ENCODE measurements at places on chromosomes 12 and 14.

DNA sequence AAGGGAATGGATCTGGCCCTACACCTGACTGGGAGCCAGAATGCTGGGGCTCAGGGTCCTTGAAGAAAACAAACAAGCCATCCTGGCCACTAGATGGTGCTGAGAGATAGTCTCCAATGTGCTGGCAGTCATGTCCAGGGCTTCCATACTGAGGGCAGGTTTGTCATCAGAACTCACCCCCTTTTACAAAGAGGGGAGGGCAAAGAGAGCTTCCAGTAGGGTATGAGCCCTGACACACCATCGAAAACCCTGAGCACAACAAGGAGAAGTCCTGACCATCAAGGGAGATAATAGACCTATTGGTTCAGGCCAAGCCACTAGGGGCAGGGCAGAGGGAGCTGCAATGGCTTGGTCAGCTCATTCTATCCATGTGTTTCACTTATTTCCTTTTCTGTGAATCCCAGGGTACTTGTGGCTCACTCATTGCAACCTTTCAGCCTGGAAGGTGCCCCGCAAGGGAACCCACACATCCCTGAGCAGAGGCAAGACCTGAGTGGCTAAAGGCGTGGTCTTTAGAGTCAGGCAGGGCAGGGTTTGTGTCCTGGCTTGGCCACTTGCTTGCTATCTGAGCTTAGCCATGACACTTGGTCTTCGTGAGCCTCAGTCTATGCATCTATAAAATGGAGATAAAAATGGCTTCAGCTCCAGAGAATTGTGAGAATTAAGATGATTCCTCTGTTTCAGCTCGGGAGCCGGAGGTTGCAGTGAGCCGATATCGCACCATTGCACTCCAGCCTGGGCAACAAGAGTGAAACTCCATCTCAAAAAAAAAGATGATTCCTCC lies 6.2 kb upstream of the PLEKHH1 start:
- no peak for DNase-seq

GRCh38 chr12:21988619-21989018 lies 47.4 kb upstream of the ABCC9 start:
- no peak for DNase-seq

- DNase-seq = no peak
Measured at GRCh38 chr12:31234955-31235867, 90.7 kb downstream of the SINHCAF start.

DNA sequence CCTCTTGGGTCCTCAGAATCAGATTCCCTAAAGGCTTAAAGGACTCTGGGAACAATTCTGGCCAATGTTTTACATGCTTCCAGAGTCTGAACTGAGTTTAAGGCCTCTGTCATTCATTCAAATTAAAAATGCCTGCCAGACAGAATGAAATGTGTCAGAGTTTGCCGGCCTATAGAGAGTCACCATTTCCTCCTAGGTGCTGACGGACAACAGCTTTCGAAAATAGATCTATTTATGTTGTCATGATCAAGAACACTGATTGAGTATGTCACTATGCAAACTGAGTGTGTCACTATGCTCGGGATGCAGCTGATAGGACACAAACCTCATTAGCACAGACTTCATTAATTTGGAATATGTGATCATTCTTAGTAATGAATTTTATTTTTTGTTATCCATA lies 151.4 kb upstream of the TMCC3 start:
- DNase-seq = no peak

GRCh38 chr14:66293533-66294105 lies 192.6 kb upstream of the CCDC196 start:
- no peak for DNase-seq

DNA sequence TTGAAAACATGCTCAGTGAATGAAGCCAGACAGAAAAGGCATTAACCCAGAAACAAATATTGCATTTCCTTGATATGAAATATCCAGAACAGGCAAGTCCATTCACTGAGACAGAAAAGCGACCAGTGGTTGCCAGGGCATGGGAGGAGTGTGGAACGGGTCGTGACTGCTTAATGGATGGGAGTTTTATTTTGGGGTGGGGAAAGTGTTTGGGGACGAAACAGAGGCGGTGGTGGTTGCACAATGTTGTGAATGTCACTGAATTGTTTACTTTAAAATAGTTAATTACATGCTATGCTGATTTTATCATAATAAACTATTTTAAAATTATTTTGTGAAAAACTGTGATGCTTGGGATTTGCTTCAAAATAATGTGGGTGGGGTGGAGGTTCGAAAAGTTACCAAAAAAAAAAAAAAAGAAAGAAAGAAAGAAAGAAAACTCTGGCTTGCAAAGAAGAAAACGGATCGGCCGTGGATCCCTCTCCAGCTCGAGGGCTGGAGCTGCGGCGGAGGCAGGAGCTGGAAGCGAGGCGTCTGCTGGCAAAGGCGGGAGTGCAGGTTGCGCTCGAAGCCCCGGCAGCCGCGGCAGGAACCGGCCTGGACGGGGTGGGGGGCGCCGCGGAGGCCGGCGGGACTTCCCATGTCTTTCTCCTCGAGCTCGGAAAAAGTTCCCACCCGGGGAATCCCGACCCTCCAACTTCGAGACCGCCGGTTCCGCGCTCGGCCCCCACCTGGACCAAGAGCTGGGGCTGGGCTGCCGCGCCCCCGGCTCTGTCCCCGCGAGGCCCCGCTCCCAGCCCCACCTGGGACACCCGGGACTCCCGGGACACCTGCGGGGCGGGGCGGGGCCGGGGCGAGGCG lies 524 bp upstream of the P2RX2 start:
- no peak for DNase-seq

GRCh38 chr14:57725399-57726077 lies 140.4 kb downstream of the SLC35F4 start:
- no peak for DNase-seq

DNA sequence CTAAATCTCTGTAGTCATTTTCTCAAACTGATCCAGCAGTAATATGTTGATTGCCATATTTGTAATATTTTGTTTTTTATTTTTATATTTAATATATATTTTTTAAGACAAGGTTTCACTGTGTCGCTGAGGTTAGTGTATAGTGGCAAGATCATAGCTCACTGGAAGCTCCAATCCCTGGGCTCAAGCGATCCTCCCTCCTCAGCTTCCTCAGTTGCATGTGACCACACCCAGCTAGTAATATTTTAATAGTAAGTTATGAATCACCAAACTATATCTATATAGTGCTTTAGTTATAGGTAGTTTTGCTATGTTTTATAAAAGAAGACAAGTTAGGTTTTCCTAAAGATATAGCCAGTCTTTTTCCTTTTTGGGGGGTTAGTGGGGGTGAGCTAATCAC lies 22.0 kb upstream of the LRIG3 start:
- no peak for DNase-seq

GRCh38 chr12:43957732-43958372 lies 122.0 kb downstream of the TMEM117 start:
- no peak for DNase-seq

- DNase-seq = no peak
Measured at GRCh38 chr12:121537814-121538698, 42.8 kb downstream of the KDM2B start.

DNA sequence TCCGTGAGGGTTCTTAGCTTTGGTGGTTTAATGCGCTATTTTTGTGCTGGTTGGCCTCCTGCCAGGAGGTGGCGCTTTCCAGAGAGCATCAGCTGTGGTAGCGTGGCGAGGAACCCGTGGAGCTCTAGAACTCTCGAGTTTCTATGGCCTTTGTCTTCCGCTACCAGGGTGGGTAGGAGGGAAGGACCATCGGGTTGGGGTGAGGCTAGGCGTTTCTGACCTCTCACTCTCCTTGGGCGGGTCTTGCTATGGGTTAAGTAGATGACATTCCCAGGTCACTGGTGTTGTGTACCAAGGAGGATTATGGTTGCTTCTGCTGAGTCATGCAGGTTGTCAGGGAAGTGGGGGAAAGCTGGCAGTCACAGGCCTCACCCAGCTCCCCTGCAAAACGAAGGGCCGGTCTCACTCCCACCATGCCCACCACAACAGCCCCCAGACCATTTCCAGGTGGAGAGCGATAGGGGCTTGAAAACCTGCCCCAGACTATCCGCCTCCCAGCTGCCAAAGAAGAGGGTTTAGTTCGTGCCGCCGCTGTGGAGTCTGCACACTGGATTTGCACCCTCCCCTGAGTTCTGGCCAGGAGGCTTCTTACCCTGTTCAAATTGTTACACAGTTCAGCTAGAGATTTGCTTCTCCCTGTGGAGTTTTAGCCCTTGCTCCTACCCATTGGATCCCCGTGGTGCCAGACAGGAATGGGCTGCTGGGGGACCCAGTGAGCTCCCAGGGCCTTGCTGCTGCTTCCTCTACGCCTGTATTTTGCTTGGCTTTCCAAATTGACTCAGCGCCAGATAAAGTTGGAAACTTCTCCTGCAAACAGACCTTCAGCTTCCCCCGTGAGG lies 21.9 kb downstream of the RNFT2 start:
- DNase-seq = no peak

- no peak for DNase-seq
Measured at GRCh38 chr12:115097416-115097815, 413.4 kb upstream of the TBX3 start.

GRCh38 chr12:7113389-7113871 lies 4.4 kb upstream of the C1RL start:
- no peak for DNase-seq

DNA sequence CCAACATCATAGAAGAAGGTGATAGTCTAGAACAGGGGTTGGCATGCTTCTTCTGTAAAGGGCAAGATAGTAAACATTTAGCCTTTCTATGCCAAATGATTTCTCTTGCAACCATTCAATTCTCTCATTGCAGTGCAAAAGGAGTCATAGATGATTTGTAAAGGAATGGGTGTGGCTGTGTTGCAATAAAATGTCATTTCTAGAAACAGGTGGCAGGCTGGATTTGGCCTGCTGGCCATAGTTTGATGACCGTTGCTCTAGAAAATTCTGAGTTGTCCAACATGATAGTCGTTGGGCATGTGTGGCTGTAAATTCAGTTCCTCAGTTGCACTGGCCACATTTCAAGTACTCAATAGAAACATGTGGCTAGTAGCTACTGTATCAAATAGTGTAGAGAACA lies 21.7 kb downstream of the SMCO2 start:
- no peak for DNase-seq

All from stimulated activated CD4-positive, alpha-beta T cell treated with anti-CD3 and anti-CD28 coated beads, Interleukin-15, amount 100 ng/mL, for 1 hour (primary cell).